Activated CD8-positive, alpha-beta T cell treated with anti-CD3 and anti-CD28 coated beads, Interleukin-2, amount 10 ng/mL, durations not matched to agents 7 days and 5 days (primary cell): ENCODE measurements at places on chromosomes 13 and 19.

GRCh38 chr13:98370261-98370660, 193.2 kb upstream of the RNF113B start:
- no peak overlapping the region for H3K27ac ChIP-seq
- DNase-seq, result no peak
- no peaks in the 10 kb centered on the region for H3K4me1 ChIP-seq
- peaks cover 4% of the 10 kb centered on the region for H3K27me3 ChIP-seq

- H3K4me1 ChIP-seq, result no peaks in the 10 kb centered on the region
- H3K27ac ChIP-seq, result no peak overlapping the region
- peaks cover 3% of the 10 kb centered on the region for H3K27me3 ChIP-seq
- no peaks in the 10 kb centered on the region for H3K36me3 ChIP-seq
Measured at GRCh38 chr19:49165111-49165750, 7.6 kb downstream of the TRPM4 start.

DNA sequence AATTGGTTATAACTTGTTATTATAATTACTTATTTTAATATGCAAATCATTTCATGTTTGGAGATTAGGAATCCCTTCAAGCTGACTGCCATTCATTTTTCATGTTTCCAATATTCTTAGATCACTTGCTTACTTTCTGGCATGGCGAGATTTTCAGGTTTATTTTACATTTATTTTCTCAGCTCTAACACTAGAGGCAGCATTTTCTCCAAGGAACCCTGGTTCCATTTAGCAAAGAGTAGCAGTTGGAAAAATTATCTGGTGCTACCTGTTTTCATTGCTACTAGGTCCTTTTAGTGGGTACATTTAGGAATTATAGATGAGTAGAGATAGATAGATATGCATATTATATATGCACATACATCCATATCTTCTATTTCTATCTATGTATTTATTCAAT, 90.9 kb upstream of the TRPC4 start:
- no peak overlapping the region for H3K27ac ChIP-seq
- no peaks in the 10 kb centered on the region for H3K36me3 ChIP-seq
- no peak overlapping the region for H3K4me3 ChIP-seq
- DNase-seq, result no peak
- H3K27me3 ChIP-seq, result no peaks in the 10 kb centered on the region
- H3K4me1 ChIP-seq, result no peaks in the 10 kb centered on the region

GRCh38 chr19:28949535-28949934, 263.4 kb downstream of the UQCRFS1 start:
- H3K4me3 ChIP-seq, result no peak overlapping the region
- H3K27ac ChIP-seq, result no peak overlapping the region
- H3K27me3 ChIP-seq, result no peaks in the 10 kb centered on the region
- H3K4me1 ChIP-seq, result no peaks in the 10 kb centered on the region
- no peaks in the 10 kb centered on the region for H3K36me3 ChIP-seq
- no peak for DNase-seq

DNA sequence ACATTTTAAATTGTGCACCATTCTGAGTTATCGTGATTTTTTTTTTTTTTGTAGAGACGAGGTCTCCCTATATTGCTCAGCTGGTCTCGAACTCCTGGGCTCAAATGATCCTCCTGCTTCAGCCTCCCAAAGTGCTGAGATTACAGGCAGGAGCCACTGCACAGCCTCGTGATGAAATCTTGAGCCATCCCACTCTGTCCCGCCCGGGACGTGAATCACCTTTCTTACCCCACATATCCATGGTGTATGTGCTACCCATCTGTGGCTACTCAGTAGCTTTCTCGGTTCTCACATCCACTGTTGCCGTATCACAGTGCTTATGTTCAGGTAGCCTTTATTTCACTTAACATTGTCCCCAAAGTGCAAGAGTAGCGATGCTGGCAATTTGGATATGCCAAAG, 26.5 kb downstream of the PAK4 start:
- H3K36me3 ChIP-seq, result no peaks in the 10 kb centered on the region
- peaks cover 31% of the 10 kb centered on the region for H3K4me1 ChIP-seq
- no peak overlapping the region for H3K27ac ChIP-seq
- H3K27me3 ChIP-seq, result no peaks in the 10 kb centered on the region
- no peak for DNase-seq
- H3K4me3 ChIP-seq, result no peak overlapping the region

DNA sequence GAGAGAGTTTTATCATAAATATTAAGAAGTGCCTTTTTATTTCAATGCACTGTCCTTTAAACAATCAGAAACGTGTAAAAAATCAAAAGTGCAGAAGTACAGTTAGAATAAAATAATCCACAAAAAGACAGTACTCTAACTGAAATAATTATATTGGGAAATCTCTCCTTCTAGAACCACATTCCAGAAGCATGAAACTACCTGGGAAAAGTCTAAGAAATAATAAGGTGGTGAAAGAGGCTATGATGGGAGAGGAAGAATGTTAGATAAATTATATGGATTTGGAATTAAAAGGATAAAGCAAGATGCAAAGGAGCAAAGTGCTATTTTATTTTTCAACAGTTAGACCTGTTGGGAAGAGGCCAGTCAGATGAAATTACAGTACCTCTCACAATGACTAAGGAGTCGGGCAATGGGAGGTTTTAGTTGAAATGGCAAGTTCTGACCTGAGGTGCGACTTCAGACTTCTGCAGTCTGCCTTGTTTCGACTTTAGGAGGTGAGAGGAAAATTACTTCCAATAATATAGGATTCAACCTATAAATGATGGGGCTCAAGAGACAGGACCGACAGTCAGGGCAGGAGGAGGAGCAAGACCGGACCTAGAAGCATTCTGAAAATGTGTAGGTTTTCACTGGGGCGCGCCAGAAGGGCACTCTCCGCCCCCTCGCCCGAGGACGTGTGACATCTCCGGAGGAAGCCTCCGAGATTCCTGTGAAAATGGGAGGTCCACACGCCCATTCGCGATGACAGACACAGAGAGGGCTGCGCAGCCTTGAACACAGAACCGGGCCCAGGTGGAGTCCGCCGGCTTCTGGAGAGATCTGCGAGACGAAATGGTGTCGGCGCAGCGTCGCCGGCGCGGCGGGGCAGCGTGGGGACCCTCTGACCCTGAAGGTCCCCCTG, 717 bp downstream of the SPRYD7 start:
- H3K36me3 ChIP-seq, result peaks cover 2% of the 10 kb centered on the region
- H3K27ac ChIP-seq, result peak overlapping the region; percentile 77
- peaks cover 15% of the 10 kb centered on the region for H3K4me1 ChIP-seq
- H3K4me3 ChIP-seq, result peak overlapping the region; percentile 91
- peak; percentile 44 for DNase-seq

- H3K4me3 ChIP-seq, result no peak overlapping the region
- H3K27me3 ChIP-seq, result peaks cover 19% of the 10 kb centered on the region
- peaks cover 14% of the 10 kb centered on the region for H3K4me1 ChIP-seq
- H3K27ac ChIP-seq, result no peak overlapping the region
- DNase-seq, result no peak
- H3K36me3 ChIP-seq, result no peaks in the 10 kb centered on the region
Measured at GRCh38 chr13:27522847-27523246, 72.5 kb upstream of the MTIF3 start.

DNA sequence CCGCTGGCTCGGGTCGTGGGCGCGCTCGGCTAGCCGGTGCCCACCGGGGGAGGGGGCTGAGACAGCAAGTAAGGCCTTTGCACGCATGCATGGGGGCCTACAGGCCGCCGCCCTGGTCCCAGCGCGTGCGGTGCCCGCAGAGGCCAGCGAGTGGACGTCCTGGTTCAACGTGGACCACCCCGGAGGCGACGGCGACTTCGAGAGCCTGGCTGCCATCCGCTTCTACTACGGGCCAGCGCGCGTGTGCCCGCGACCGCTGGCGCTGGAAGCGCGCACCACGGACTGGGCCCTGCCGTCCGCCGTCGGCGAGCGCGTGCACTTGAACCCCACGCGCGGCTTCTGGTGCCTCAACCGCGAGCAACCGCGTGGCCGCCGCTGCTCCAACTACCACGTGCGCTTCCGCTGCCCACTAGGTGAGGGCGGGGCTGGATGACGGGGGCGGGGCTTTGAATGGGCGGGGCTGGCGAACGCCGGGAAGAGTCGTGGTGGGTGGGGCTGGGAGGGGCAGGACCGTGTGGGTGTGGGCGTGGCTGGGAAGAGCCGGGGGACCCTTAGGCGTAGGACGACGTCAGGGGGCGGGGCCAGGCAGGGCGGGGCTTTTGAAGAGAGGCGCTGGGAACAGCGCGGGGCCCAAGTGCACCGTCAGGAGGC, 2.1 kb downstream of the CILP2 start:
- DNase-seq, result peak; percentile 81
- H3K27ac ChIP-seq, result peak overlapping the region; percentile 60
- peak overlapping the region; percentile 59 for H3K4me3 ChIP-seq
- H3K4me1 ChIP-seq, result peaks cover 30% of the 10 kb centered on the region
- H3K27me3 ChIP-seq, result peaks cover 13% of the 10 kb centered on the region

DNA sequence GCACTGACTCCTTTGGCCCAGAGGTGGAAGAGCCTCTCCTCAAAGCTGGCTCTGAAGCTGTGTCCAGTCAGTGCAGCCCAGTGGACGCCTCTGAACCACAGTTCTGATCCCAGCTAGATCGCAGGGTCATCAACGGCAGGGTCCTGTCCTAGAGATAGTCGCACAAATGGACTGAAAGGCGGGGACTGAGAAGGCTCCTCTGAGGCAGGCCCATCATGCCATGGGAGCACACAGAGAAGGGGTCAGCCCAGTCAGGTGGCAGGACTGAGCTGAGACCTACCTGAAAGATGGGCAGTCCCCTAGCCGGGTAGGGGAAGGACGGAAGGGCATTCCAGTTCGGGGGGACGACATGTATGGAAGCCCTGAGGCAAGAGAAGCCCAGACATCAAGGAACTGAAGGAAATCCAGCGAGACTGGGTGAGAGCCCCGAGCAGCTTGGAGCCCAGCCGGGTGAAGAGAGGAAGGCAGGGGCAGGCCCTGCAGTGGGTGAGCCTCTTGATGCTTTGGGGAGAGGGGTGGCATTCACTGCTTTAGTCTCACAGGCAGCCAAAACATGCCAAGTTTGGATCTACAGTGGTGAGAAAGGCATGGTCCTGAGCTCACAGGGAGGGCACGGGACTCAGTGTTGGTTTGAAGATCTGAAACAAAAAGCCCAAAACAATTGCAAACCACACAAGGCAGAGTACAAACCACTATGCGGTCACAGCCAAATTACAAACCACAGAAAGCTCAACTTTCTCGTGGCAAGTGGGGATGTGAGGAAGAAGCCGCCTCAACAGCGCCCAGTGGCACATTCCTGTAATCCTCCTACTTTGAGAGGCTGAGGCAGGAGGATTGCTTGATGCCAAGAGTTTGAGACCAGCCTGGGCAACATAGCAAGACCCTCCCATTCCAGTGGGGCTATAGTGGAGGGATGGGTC, 10.0 kb downstream of the CALM3 start:
- H3K4me1 ChIP-seq, result peaks cover 76% of the 10 kb centered on the region
- peak overlapping the region; percentile 83 for H3K27ac ChIP-seq
- no peaks in the 10 kb centered on the region for H3K27me3 ChIP-seq

- H3K27ac ChIP-seq, result no peak overlapping the region
- H3K36me3 ChIP-seq, result peaks cover 79% of the 10 kb centered on the region
- no peaks in the 10 kb centered on the region for H3K27me3 ChIP-seq
- no peak for DNase-seq
- H3K4me3 ChIP-seq, result no peak overlapping the region
Measured at GRCh38 chr19:3161453-3161852, 17.1 kb upstream of the S1PR4 start.

DNA sequence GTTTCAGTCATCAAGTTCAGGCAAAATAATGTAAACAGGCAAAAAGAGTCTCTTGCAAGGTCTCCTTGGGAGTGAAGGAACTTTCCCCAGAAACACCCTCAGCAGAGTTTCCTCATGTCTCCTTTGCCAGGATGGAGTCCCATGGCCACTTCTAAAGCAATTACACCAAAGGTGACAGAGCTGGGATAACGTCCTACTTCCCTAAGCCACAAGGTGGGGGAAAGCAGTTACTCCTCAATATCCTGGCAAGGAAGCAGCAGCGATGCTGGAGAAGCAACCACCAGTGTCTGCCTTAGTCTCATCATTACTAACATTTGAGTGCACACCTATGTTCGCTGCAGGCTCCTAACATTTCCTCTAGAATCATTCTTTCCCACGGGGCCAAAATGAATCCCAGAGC, 88.6 kb downstream of the UBL3 start:
- no peak for DNase-seq
- peaks cover 34% of the 10 kb centered on the region for H3K4me1 ChIP-seq
- no peak overlapping the region for H3K27ac ChIP-seq
- H3K4me3 ChIP-seq, result no peak overlapping the region
- H3K27me3 ChIP-seq, result no peaks in the 10 kb centered on the region
- peaks cover 3% of the 10 kb centered on the region for H3K36me3 ChIP-seq

DNA sequence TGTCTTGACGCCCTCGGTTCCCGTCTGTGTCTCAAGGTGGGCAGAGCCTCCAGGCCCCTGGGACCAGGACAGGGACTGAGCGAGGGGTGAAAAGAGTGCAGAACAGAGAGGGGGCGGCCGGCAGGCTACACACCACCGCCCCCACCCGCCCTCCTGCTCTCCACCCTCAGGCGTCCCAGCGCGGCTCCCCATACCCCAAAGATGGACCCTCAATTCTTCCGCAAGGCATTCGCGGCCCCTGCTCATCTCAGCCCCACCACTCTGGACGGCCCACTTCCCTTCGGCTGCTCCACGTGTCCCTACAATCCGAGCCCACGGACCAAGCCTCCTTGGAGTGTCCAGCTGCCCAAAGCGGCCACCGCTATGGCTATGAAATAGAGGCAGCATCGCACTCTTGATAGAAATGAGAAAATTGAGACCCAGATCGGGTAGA, 1.8 kb downstream of the KLF16 start:
- H3K27ac ChIP-seq, result peak overlapping the region; percentile 43
- DNase-seq, result no peak
- no peaks in the 10 kb centered on the region for H3K27me3 ChIP-seq
- H3K4me3 ChIP-seq, result peak overlapping the region; percentile 95
- peaks cover 55% of the 10 kb centered on the region for H3K4me1 ChIP-seq
- peaks cover 6% of the 10 kb centered on the region for H3K36me3 ChIP-seq

DNA sequence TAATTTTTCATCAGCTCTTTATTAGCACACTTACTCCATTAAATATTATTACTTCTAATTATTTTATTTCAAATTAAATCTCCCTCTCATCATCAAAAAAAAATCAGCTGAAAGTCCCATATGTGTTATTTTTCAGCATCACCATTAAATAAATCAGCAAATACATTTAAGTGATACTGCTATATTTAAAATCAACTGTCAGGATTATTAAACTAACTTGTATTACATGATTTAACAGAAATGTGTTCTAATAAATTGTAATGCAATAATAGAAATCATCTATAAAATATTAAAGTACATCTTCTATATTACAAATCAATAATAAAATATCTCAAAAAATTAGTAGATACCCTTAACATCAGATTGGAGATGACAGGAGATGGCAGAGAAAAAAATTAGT, 538.6 kb upstream of the MIR17HG start:
- no peak overlapping the region for H3K4me3 ChIP-seq
- DNase-seq, result no peak
- H3K4me1 ChIP-seq, result no peaks in the 10 kb centered on the region

DNA sequence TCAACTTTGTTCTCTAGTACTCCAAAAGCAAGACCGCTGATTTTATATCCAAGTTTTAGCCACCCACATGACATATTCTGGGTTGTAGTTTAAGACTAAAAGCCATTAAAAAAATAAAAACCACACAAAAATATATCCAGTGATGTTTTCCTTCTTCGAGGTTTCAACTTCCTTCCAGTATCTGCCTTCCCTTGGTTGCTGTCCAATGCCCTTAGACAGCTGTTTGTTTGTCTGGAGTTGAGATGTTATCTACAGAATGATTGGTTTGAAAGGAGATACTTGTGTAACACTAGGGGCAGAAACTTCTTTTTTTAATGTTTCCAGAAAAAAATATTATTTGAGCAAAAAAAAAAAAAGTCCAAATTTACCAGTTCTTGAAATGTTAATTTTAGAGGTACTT, 591.5 kb upstream of the PCDH9 start:
- no peaks in the 10 kb centered on the region for H3K4me1 ChIP-seq
- H3K36me3 ChIP-seq, result no peaks in the 10 kb centered on the region
- no peak overlapping the region for H3K27ac ChIP-seq
- no peak for DNase-seq
- H3K27me3 ChIP-seq, result no peaks in the 10 kb centered on the region

GRCh38 chr13:63460462-63461090, 2044.9 kb upstream of the PCDH20 start:
- H3K27me3 ChIP-seq, result no peaks in the 10 kb centered on the region
- no peak overlapping the region for H3K27ac ChIP-seq
- no peaks in the 10 kb centered on the region for H3K36me3 ChIP-seq
- no peak for DNase-seq
